ENCODE measurements at places on chromosomes 7 and 10.

- DNase-seq, result no peak
Observed at GRCh38 chr10:47082055-47082784, 171.0 kb downstream of the PTPN20 start.

- DNase-seq, result no peak
Observed at GRCh38 chr10:31582365-31583052, 263.5 kb downstream of the ZEB1 start.

GRCh38 chr7:49400891-49401550 lies 372.4 kb upstream of the VWC2 start:
- no peak for DNase-seq

DNA sequence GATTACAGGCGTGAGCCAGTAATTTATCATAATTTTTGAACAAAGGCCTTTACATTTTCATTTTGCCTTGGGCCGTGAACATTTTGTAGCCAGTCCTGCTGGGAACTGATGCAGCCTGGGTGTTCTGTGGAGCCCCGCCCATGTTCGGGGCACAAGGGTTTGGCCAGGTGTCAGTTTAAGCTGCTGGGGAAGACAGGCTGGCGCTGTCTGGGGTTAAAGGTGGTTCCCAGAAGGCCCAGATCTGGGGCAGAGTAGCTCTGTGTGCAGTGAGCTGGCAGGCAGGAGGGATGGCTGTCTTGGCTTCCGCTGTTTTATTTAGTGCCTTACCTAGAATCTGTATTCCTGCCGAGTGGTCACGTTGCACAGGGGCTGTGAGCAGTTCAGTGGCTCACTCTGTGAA lies 50.2 kb downstream of the DOCK1 start:
- DNase-seq, result no peak

- DNase-seq, result no peak
Observed at GRCh38 chr7:43462836-43463235, 120.1 kb upstream of the STK17A start.
